ENCODE measurements at places on chromosomes 12 and 14.

- DNase-seq = no peak
Measured at GRCh38 chr12:102869571-102869970, 47.5 kb downstream of the PAH start.

DNA sequence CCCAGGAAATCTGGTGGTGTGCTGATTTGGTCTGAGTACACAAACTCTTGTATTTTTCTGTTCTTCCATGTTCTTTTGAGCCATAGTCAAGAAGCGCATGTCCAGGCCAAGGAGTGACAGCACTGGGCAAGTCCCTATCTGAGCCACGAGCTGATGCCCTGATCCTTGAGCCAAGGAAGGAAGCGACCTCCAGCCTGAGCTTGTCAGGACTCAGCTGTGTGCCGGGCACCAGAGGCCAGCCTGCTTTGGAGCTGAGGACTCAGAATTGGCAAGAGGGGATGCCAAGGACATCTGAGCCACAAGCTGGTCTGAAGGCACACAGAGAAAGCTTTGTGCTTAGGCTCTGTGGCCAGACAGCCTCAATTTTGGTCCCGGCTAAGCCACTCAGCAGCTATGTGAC is 52.6 kb downstream of the GALNT16 start:
- no peak for DNase-seq

- DNase-seq = no peak
Measured at GRCh38 chr14:90620568-90621077, 195.6 kb downstream of the TTC7B start.

- no peak for DNase-seq
Measured at GRCh38 chr14:69153873-69154270, 953 bp upstream of the DCAF5 start.

GRCh38 chr12:92183575-92183974 is 37.9 kb upstream of the BTG1 start:
- DNase-seq = no peak

DNA sequence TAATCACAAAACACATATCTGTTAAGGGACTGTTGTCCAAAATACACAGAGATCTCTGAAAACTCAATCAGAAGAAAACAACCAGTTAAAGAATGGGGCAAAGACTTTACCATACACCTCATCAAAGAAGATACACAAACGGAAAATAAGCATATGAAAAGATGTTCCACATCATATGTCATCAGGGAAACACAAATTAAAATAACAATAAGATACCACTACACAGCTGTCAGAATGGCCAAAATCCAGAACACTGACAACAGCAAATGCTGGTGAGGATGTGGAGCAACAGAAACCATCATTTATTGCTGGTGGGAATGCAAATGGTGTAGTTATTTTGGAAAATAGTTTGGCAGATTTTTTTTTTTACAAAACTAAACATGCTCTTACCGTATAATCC is 220.5 kb upstream of the FOXN3 start:
- no peak for DNase-seq

DNA sequence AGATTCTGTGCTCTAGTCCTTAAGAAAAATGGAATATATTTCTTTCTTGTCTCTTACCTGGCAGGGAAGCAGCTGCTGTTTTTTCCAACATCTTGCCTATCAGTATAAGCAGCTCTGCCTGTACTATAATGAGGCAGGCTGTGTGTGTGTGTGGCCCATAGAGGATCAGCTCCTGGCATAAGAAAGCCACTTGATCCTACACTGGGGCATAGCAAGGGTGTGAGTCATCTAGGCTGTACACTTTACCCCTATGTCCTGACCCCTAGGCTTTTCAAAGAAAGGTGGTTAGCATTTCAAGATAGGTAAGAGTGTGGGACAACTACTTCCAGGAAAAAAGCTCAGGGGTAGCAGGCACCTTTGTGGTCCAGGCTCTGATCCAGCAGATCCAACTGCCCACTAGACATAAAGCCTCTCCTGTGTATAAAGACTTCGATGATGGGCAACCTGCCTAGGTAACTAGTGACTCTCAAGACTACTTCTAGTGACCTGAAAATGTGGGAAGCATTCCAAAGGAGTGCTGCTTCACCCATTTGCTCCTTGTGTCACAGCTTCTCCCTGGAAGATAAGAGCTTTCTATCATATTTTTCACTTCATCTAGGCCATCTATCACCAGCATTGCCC is 4.9 kb upstream of the SENP1 start:
- no peak for DNase-seq

DNA sequence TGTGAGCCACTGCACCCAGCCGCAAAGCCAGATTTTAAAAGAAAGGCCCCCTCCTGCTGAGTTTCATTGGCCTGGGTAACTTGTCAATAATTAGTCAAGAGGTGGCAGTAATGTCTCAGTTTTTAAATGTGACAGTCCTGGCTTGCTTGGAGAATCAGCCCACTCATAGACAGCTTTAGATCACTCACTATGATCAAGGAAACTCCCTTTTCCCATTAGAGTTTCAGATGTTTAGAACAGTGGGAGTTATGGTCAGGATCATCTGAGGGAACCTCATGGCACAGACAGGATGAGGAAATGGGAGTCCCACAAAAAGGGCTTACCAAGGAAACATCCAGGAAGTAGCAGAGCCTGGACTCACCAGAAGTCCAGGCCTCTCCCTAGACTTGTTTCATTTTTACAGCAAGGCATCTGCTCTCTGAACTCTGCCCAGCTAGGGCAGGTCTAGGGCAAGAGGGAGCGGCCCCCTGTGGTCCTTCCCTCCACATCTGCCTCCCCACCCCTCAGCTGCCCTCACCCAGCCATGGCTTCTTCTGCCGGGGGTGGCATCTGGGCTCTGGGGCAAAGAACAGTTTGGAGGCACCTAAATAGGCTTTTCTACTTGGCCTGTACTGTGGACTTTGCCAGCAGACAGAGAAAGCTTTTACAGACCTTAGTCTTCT is 11.2 kb downstream of the BCL2L14 start:
- no peak for DNase-seq

DNA sequence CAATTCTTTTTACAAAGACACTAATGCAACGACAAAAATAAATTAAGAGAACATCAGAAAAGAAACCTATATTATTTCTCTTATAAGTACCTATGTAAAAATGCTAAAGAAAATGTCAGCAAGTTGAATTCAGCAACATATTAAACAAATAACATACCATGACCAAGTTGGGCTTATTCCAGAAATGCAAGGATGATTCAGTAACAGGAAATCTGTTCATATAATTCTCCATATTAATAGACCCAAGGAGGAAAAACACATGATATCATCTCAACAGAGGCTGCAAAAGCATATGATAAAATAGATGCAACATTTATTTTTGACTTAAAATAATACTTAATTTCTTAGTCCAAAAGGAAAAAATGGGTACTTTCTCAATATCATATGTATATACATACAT is 25.1 kb upstream of the GPHB5 start:
- DNase-seq = no peak

- DNase-seq = peak; percentile 33
Measured at GRCh38 chr14:44961151-44961553, 595 bp downstream of the KLHL28 start.

All from stimulated activated CD4-positive, alpha-beta T cell treated with anti-CD3 and anti-CD28 coated beads, Interleukin-15, amount 100 ng/mL, for 1 hour (primary cell).